ENCODE measurements at places on chromosomes 16 and 17.

- no peak for DNase-seq
These were observed 109.9 kb downstream of the GNAO1 start for GRCh38 chr16:56300891-56301850.

DNA sequence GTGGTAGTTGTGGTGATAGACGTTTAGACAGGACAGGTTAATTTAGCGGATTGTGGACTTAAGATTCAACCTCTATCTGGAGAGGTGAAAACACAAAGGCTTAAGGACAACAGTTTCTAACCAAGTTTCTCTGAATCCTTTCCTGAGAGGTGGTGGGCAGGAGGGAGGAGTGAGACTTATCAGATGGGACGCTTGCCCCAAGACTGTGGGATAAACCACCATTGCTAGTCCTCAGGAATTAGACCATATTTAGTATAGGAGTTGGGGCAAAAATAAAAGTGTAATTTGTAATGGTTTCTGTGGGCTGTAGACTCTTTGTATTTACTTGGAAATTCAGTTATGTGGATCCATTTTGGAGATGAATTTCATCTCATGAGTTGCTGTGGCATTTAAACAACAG, 6.6 kb downstream of the PDP2 start:
- no peak for DNase-seq

DNA sequence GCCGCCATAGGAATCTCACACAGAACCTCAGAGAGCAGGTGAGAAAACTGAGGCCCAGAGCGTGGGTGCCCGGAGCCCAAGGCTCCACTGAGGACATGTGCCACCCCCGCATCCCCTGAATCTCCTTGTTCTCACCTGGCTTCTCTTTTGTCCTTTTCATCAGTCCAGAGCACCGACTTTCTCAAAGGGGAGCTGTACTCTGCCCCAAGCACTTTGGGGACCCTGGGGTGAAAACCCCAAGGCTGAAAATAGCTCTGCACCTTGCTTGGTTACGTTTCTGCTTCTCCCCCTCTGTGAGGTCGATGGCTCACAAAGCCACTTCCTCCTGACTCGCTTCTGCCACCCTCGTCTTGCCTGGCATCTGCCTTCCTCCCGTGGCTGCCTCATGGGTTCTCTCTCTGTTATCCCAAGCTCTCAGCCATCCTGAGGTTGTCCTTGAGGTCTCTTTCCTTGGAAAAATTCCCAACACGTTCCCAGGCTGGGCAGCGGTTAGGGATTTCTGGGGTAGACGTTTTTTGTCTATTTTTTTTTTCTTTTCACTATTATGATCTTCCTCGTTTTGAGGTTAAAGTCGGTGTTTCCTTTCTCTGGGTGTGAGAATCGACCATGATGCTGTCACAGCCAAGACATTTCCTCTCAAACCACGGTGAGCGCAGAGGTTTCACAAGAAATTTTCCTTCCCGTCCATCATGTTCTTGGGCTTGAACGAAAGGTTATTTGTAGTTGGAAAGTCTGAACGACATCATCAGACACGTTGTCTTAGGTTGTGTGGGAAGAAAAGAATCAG, 37.2 kb downstream of the IRF8 start:
- no peak for DNase-seq

DNA sequence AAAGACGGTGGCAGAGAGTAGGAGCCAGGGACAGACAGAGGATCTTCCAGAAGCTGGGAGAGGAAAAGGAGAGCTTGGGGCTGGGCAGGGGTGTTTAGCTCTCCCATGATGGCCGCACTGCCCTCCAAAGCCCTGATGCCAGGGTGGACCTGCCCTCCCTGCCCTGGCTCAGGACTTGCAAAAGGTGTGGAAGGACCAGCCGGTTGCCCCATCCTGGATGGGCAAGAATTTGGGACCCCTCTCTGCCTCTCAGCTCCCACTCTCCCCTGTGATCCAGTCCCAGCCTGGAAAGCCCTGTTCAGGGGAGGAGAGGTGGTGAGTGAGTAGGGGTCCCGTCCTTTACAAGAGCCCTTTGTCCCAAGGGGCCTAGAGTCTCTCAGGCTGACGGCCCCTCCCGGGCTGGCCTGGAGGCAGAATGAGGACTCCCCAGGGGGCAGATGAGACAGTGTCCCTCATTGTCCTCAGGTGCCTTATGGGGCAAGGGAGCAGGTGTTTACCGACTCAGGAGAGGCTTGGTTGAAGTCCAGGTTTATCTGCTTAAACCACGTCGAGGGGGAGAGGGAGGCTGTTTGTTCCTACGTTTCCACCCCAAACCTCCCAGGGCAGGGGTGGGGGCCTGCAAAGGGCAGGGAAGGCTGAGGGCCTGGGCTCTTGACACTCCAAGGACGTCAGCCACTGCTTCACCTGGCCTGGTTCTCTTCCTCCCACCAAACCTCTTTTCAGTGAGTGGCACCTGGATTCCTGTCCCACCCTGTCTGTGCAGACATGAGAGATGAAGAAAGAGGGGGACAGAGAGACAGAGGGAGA, 19.3 kb upstream of the ITGA3 start:
- DNase-seq: no peak

All from NCI-H1048 (cell line).